NCI-H524 (cell line): ENCODE measurements at places on chromosomes 5 and 9.

GRCh38 chr9:79567671-79568098 lies 4.1 kb upstream of the TLE4 start:
- DNase-seq, result no peak

DNA sequence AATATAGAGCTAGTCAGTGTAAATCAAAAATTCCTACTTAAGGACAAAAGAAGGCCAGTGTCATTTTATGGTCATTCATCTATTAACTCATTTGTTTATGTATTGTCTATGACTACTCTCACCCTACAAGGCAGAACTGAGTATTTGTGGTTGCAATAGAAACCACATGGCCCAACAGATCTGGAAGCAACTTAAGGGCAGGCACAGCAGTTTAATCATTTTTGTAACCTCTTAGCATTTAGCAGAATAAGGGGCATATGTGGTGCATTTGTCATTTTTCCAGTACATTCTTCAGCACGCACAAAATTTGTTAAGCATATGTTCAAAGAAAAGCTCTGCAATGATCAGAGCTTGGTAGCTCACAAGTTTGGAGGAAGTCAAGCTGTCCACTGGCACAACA lies 1.1 kb downstream of the FKBP15 start:
- DNase-seq, result no peak

- DNase-seq, result peak; percentile 12
Measured at GRCh38 chr9:114480746-114481435, 24.4 kb downstream of the WHRN start.

GRCh38 chr5:135332519-135333150 lies 66.4 kb downstream of the MACROH2A1 start:
- peak; percentile 49 for DNase-seq

DNA sequence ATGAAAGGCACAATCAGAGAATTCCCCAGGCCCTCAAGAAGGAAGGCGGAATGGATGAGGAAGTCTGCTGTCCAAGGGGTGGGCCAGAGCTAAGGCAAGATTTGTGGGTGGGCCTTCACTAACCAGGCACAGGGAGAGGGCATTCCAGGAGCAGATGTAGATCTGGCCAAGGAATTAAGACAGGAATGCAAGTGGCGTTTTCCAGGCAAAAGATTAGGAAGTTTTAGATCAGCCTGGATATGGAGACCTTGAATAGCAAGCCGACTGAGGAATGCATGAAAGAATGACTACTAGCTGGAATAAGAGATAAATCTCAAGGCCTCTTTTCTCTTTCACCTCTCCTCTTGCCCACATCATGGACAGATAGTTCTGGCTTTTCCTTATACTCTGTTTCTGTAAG lies 68.5 kb downstream of the GHR start:
- DNase-seq, result no peak

- DNase-seq, result peak; percentile 99
Measured at GRCh38 chr5:23675456-23675855, 168.0 kb downstream of the PRDM9 start.
